ENCODE measurements at places on chromosomes 3 and 15. TPM values are rescaled to one million over a fixed set of nuclear protein-coding genes. Genes with fewer than 3 reads are reported as not detected.

DNA sequence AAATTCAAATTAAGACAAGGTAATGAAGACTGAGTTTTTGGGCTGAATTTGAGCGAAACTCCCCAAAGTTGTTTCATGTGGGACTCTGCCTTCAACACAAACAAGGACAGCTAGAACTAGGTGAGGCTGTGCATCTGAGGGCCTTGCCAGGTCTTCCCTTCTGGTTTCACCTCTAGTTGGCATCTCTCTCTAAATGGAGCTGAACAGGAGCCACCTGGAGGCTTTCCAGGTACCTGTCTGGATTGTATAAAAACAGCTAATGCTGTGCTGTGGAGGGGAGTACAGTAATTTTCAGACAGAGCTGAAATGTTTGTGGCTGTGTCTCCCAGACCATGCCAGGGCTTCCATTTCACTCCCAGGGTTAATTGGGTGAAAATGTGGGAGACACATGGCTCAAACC, 27.1 kb downstream of the TRIM71 start:
- no peak overlapping the region for H3K27ac ChIP-seq
- no peaks in the 10 kb centered on the region for H3K36me3 ChIP-seq
- peaks cover 9% of the 10 kb centered on the region for H3K27me3 ChIP-seq

DNA sequence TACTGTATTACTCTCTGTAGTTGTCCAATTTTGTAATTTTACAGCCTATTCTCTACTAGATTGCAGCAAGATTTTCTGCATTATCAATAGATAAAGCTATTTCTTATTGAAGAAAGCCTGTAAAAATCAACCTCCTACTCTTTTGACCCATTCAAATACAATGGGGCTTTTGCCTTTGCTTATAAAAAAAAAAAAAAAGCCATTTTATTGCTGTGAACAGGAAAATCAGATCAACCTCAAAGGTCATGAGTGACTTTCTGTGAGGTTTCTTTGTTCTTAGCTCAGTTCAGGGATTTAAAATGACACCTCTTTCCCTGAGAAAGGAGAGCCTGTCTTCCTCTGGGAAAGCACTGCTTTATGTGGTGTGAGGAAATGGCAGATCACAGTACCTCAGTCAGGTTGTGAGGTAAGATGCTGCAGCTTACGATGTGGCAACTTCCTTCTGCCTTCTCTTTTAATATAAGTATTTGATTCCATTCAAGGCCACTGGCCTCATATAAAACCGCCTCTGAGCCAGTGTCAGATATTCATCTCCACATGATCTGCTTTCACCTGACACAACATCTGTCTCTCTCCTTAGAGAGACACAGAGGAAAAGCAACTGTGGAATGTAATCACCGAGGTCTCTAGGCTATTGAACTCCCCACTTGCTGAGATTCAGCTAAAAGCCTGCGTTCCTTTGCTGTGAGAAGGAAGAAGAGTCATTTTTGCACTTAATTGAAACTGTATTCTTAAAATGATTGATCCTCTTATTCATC, 161.5 kb upstream of the MB21D2 start:
- H3K36me3 ChIP-seq: no peaks in the 10 kb centered on the region
- H3K4me1 ChIP-seq: no peaks in the 10 kb centered on the region
- H3K4me3 ChIP-seq: no peak overlapping the region
- peaks cover 5% of the 10 kb centered on the region for H3K27me3 ChIP-seq

- H3K27ac ChIP-seq: no peak overlapping the region
- peaks cover 3% of the 10 kb centered on the region for H3K36me3 ChIP-seq
- H3K4me1 ChIP-seq: peaks cover 2% of the 10 kb centered on the region
- DNase-seq: no peak
Observed at GRCh38 chr15:100101426-100102089, 240.2 kb downstream of the ADAMTS17 start.

DNA sequence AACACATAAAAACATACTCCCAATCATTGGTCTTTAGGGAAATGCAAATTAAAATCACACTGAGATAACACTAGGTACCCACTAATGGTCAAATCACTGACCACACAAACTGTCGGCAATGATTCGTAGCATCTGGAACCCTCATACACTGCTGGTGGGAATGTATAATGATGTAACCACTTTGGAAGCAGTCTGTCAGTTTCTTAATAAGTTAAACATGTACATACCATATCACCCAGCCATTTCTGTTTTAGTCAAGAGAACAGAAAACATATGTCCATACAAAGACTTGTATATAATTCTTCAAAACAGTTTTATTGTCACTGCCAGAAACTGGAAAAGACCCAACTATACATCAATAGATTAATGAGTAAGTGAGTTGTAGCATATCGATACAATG, 63.3 kb upstream of the LRRC3B start:
- no peak for DNase-seq
- H3K27ac ChIP-seq: no peak overlapping the region
- H3K4me3 ChIP-seq: no peak overlapping the region
- no peaks in the 10 kb centered on the region for H3K27me3 ChIP-seq

DNA sequence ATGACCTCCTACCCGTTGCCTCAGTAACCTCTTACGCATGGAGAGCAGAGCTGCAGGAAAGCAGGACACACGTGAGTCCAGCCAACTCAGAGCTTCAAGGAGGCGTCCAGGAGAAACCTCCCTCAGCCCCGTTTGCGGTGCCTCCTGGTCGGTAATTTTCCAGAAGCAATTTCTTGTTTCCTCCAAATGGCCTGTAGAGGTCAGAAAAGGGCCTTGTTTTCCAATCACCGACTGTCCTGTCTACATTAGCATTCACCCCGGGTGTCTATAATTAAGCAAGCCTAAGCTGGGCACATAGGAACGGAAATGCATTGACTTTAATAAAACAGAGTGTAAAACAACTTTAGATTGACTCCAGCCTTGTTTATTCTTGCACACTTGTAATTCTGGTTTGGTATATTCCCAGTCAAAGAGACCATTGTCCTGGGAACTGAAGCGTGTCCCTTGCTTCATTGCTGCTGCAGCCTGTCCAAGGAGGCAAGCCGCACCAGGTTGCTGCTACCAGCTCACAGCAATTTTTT, 836.2 kb downstream of the AGBL1 start:
- no peaks in the 10 kb centered on the region for H3K4me1 ChIP-seq
- no peak for DNase-seq
- no peak overlapping the region for H3K4me3 ChIP-seq
- no peaks in the 10 kb centered on the region for H3K36me3 ChIP-seq
- H3K27me3 ChIP-seq: peaks cover 31% of the 10 kb centered on the region

Gene SNTN
- total RNA-seq: not detected

DNA sequence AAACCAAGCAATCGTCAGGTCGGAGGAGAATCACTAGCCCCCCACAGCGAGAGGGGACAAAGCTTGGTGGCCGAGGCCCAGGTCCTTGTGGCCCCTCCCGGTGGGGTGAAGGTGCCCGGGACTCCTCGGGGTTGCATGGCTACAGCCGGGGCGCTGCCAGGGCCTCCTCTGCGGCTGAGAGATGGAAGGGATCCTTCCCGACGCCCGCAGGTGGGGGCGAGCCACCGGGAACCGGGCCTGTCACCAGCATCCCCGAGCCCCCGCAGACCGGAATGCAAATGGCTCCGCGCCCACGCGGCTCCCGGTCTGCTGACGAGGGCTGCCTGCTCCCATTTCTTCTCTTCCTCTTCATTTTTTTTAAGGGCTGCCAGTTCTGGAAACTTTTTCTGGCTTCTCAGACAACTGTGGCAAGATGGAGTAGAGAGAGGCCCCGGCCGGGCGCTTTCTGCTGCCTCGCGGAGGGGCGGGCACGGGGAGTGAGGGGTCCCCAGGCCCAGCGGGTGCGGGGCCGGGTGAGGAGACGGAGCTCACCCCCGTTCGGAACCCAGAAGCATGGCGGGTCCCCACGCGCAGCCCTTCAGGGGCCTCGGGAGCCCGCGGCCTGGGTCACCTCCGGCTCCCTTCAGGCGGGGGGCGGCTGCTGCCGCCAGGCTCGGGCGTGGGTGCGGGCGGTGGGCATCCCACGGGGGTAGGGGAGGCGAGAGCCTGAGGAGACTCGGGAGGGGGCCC, 27.5 kb downstream of the MELTF start:
- no peak for DNase-seq
- no peak overlapping the region for H3K27ac ChIP-seq
- H3K4me3 ChIP-seq: peak overlapping the region; percentile 83
- no peaks in the 10 kb centered on the region for H3K27me3 ChIP-seq
- H3K4me1 ChIP-seq: peaks cover 10% of the 10 kb centered on the region

GRCh38 chr3:60912876-60913275, 338.4 kb downstream of the FHIT start:
- H3K4me3 ChIP-seq: no peak overlapping the region
- no peak overlapping the region for H3K27ac ChIP-seq
- no peaks in the 10 kb centered on the region for H3K4me1 ChIP-seq

DNA sequence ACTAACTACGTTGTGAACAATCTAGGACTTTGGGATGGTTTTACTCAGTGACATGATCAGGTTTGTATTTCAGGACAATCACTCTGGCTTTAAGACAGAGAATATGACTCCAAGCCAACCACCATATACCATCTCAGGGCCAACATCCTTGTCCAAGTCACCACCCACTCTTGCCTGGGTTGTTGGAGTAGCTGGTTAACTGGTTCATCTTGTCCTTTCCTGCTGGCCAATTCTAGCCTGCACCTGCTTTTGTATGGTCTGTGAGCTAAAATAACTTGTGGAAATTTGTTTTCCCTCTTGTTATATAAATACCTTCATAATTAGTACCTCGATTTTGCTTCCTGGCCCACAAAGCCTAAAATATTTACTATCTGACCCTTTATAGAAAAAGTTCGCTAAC, 306.8 kb upstream of the STT3B start:
- no peaks in the 10 kb centered on the region for H3K36me3 ChIP-seq
- peak overlapping the region; percentile 82 for H3K4me3 ChIP-seq

- peak; percentile 6 for DNase-seq
- H3K27me3 ChIP-seq: no peaks in the 10 kb centered on the region
- H3K27ac ChIP-seq: peak overlapping the region; percentile 90
- H3K4me3 ChIP-seq: peak overlapping the region; percentile 72
- peaks cover 17% of the 10 kb centered on the region for H3K4me1 ChIP-seq
Observed at GRCh38 chr3:189355481-189356201, 183.9 kb downstream of the TPRG1 start.

Measured in T-helper 17 cell (primary cell).